ENCODE measurements at places on chromosomes 16 and 17.

- no peak for DNase-seq
Observed at GRCh38 chr16:28156056-28156680, 55.6 kb downstream of the XPO6 start.

DNA sequence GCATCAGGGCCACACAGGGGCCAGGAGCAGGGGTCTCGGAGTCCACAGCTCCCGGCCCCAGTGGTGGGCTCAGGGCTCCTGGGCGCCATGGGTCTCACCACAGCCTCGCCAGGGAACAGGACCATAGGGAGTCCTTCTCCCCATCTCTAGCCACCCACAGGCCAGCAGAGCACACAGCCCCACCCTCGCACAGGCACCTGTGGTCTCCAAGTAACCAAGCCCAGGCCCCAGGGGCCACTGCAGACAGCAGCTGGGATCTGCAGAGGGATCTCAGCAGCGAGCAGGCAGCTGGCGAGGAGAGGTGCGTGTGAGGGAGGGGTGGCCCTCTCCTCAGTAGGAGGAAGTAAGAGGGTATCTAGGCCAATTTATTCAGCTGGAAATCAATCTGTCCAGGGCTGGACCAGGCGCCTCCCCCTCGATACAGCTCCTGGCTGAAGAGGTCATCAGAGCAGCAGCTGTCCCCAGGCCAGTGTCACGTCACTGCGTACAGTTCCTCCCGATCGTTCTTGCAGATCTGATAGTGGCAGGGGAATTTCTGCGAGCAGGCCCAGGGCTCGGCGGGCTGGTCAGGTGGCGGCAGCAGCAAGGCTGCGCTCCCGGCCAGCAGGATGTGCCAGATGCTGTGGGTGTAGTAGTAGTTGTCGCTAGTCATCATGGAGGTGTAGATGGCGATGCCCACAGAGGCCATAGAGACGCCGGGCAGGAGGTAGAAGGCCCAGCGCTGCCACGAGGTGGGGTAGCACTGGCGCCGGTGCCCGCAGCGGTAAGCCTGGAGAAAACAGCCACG is 1.4 kb upstream of the MRPL28 start:
- no peak for DNase-seq

DNA sequence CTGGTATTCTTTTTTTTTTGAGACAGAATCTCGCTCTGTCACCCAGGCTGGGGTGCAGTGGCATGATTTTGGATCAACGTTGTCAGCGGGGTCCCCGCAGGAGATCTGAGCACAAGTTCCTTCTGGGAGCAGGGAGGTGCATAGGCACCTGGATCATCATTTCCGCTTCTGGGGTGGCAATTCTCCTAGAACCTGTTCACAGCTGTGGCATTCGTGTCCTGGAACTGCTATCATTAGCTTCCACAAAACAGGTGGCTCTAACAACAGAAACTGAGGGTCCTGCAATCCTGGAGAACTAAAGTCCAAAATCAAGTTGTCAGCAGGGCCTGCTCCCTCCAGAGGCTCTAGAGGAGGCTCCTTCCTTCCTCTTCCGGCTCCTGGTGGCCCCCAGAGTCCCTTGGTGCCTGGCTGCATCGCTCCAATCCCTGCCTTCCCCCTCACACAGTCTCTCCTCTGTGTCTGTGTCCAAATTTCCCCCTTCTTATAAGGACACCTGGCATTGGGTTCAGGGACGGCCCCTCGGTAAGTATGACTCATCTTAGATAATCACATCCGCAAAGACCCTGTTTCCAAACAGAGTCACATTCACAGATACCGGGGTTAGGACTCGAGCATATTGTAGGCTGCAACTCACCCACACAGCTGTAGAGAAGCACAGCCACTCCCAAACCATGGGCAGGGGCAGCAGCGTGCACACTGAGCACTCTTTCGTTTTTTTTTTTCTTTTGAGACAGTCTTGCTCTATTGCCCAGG is 43.5 kb upstream of the KLHDC4 start:
- no peak for DNase-seq

DNA sequence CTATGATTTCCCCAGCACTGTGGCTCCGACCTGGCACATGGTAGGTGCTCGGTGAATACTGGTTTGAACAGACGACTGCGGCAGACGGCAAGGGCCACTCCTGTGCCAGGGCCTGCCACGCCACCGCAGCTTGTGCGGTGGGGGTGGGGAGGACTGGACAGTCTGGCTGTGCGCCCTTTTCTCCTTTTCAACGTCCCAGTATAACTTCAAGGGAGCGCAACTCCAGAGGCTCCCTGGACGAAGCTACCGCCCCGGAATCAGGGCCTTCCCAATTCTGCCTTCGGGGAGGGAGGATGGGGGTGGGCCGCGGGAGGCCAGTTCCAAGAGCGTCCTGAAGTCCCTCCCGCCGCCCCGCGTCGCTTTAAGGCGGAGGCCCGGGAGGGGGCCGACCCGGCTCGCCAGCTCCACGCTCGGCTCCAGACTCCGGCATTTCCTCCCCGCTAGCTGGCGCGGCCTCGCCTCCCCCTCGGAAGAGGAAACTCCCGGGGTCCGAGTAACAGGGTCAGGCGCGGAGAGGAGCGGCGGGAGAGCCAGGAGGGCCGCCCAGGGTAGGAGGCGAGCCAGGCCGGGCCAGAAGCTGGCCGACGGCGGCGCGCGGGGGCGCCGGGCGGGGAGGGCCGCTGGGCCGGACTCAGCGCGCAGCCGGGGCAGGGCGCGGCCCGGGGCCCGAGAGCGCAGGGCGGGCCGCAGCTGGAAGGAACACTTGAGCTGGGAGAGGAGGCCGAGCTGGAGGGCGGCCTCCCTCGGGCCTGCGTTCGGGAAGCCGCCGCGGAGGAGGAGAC is at the start of gene ITPRIPL2:
TSS of gene ITPRIPL2 (plus strand) at position 388 of the 782 bp plus-strand sequence. CDS start 498 bp downstream, outside the sequence.
- DNase-seq, result no peak

DNA sequence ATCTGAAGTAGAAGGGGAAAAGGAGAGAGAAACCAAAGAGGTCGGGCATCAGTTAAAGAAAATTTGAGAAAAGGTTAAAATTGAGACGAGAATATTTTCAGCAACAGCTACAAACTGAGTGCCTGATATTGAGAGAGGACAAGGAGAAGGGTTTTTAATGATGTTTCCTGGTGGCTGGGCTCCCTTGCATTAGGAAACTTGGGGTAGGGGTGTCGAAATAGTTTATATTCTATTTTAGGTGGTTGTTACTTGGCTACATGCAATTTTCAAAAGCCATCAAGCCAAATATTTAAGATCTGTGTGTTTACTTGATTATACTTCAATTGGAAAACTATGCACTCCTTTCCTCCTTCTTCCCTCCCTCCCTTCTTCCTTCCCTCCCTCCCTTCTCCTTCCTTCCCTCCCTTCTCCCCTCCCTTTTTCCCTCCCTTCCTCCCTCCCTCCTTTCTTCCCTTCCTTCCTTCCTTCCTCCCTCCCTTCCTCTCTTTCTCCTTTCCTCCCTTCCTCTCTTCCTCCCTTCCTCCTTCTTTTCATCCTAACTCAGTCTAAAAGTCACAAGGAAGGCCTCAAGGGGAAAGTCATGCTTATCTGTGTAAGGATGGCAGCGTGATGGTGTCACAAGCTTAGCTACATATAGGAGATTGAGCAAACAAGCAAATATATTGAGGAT is 1.8 kb upstream of the APOH start:
- no peak for DNase-seq

- no peak for DNase-seq
Observed at GRCh38 chr17:58421711-58422110, 4.4 kb upstream of the RNF43 start.

DNA sequence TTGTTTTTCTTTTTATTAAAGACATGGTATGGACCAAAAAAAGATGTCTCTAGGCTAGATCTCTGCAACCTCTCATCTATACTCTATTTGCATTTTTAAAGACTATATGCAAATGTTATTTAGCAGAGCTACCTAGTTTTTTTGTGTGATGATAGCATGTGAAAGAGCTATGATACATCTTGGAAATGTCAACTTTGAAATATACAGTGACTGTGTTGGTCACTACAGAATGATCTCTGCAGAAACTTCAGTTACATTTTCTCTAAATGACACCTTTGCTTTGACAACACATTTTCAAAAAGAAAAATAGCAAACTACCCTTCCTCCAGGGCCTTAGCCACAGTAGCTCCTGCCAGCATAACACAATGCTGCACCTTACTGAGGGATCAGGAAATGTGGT is 86.6 kb downstream of the PRKCB start:
- no peak for DNase-seq

DNA sequence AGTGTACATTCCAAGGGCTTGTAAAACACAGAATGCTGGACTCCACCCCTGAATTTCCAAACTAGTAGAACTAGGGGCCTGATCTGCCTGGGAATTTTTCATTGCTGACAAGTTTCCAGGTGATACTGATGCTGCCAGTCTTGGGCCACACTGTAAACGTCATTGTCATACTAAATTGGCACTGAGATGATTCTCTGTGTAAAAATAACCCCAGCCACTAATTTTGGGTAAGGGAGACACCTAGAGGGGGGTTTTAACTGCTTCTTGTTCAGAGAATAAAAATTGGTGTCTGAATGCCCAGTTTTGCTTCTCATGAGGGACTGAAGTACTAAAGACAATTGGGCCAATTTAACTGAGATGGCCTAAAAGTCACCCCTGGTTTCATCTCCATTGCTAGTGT is 5.0 kb upstream of the CDH13 start:
- no peak for DNase-seq

GRCh38 chr16:73067671-73068540 is 20.0 kb upstream of the ZFHX3 start:
- no peak for DNase-seq

GRCh38 chr16:85129876-85130704 is 17.8 kb upstream of the CIBAR2 start:
- no peak for DNase-seq

GRCh38 chr17:17176341-17176740 is 29.8 kb downstream of the PLD6 start:
- DNase-seq, result no peak

GRCh38 chr16:63856537-63856936 is 1265.3 kb downstream of the CDH11 start:
- no peak for DNase-seq

DNA sequence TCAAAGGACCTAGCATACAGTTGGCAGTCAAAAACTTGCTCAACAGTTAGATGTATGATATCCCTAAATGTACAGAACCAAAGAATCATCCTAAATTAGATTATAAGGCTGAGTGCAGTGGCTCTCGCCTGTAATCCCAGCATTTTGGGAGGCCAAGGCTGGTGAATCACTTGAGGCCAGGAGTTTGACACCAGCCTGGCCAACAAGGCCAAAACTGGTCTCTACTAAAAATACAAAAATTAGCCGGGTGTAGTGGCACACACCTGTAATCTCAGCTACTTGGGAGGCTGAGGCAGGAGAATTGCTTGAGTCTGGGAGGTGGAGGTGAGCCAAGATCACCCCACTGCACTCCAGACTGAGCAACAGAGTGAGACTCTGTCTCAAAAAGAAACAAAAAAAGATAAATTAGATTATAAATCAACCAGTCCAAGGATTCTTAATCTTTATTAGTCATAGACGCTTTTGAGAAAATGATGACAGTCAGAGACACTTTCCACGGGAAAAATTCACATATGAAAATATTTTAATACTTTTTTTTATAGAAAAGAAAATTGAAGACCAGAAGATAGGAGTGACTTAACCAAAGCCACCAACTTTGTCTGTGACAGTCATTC is 77.6 kb downstream of the MMD start:
- DNase-seq, result no peak

- DNase-seq, result no peak
Observed at GRCh38 chr16:87484487-87485331, 8.1 kb downstream of the ZCCHC14 start.

- no peak for DNase-seq
Observed at GRCh38 chr17:31678431-31678830, 180.6 kb downstream of the COPRS start.

DNA sequence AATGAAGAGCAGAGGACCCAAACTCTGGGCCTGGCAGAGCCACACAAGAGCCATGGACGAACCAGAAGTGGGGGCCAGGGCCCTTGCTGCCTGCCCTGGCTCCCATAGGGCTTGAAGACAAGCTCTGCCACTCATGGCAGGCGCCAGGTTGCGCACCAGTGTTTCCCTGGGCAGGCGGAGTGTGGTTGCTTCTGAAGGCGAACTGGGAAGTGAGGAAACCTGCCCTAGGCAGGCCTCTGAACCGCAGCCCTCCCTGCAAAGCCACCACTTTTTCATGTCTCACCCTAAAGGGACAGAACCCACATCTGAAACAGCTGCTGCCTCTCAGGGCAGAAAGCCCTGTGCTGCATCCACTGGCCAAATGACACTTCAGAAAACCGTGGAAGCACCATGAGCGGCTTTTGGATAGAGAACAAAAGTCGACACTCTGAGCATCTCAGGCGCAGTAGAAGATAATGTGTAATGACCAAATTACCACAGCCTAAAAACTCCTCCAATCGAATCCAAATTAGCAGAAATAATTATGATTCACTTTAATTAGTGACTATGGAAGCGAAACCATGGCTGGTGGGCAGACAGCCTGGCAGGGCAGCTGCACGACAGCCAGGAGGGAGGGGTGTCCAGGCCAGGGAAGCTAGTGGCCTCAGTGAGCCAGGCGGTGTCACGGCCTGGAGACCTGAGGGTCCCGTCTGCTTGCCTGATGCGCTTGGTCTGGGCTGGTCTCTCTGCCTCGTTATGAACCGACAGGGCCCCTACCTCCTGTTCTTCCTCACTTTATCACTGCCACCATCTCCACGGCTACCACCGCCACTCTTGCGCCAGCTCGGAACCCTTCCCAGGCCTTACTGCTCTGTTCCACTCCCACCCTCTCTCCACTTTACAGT is 59.1 kb downstream of the PRMT7 start:
- DNase-seq, result no peak

- no peak for DNase-seq
Observed at GRCh38 chr17:1861391-1862010, 31.7 kb downstream of the RPA1 start.

GRCh38 chr17:12667299-12667958 is 1.7 kb downstream of the MYOCD start:
- DNase-seq, result peak; percentile 6

DNA sequence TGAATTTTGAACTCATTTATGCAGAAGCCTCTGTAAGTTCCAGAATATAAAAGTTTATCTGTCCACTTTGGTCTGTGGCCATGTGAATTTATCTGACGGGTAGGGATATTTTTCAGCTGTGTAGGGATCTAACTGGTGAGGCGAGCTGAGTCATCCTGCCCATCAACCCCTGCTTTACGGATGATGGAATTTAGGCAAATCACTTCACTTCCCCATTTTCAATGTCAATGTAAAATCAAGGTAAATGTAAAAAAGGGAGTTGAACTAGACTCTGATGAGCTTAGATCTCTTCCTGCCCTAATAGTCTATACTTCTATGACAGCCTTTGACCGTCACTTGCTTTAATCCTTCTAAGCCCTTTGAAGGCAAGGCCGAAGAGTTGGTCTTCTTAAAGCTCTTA is 2.6 kb downstream of the SLC16A6 start:
- DNase-seq, result no peak

DNA sequence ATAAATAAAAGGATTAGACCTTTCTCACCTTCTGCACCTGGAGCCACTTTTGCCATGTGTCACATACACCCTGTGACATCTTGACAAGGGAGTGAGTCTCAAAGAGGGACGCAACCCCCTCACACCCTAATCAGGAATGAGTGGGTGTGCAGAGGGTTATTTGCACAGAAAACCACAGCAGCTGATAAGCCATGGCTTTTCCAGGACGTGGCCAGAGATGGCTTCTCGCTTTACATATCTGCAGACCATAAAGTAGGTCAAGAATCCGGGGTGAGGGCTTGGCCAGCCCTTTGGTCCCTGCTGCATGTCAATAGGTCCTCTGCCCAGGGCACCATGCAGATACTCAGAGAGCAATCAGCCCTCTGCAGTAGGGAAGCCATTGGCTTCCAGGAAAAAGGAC is 2.4 kb upstream of the CD300LF start:
- DNase-seq, result no peak

Measured in NCI-H748 treated with DMSO at 0.1 percent for 48 hours (cell line).